ENCODE measurements at places on chromosomes 16 and 17. TPM values are rescaled to one million over a fixed set of nuclear protein-coding genes. Genes with fewer than 3 reads are reported as not detected.

The KRTAP1-1 gene
- not detected for polyA plus RNA-seq

The TMEM92 gene
- not detected for polyA plus RNA-seq

The SLC13A2 gene
- not detected for polyA plus RNA-seq

The TEDC2 gene
- polyA plus RNA-seq, result 0.16 TPM

The CHP2 gene
- not detected for polyA plus RNA-seq

The FXR2 gene
- polyA plus RNA-seq, result 12.5 TPM

The CCL7 gene
- polyA plus RNA-seq, result not detected

The OSGIN1 gene
- not detected for polyA plus RNA-seq

The FAM83G gene
- polyA plus RNA-seq, result 2.8 TPM

The SLC35G6 gene
- not detected for polyA plus RNA-seq

The GJD3 gene
- polyA plus RNA-seq, result not detected

The SLC39A11 gene
- polyA plus RNA-seq, result 15.2 TPM

The SEC14L5 gene
- polyA plus RNA-seq, result 0.48 TPM

The KCNH6 gene
- not detected for polyA plus RNA-seq

The KLHL10 gene
- not detected for polyA plus RNA-seq

The VAMP2 gene
- polyA plus RNA-seq, result 71.3 TPM

The VPS9D1 gene
- polyA plus RNA-seq, result 0.48 TPM

The OR1A1 gene
- polyA plus RNA-seq, result not detected

The THRA gene
- 5.3 TPM for polyA plus RNA-seq

The MRPL12 gene
- polyA plus RNA-seq, result 46.2 TPM

The CDK3 gene
- polyA plus RNA-seq, result 0.84 TPM

The KRT33B gene
- not detected for polyA plus RNA-seq

The TMEM235 gene
- not detected for polyA plus RNA-seq

The HOXB8 gene
- not detected for polyA plus RNA-seq

The ASB16 gene
- polyA plus RNA-seq, result 0.41 TPM

The CORO7 gene
- 29.1 TPM for polyA plus RNA-seq

The MSLN gene
- not detected for polyA plus RNA-seq

The SSTR5 gene
- polyA plus RNA-seq, result not detected

The ZNF469 gene
- 0.15 TPM for polyA plus RNA-seq
